Sigmoid colon (tissue), 7 donors: ENCODE measurements at places on chromosomes 11 and 22. TPM values are rescaled to one million over a fixed set of nuclear protein-coding genes. Genes with fewer than 3 reads are reported as not detected.

DNA sequence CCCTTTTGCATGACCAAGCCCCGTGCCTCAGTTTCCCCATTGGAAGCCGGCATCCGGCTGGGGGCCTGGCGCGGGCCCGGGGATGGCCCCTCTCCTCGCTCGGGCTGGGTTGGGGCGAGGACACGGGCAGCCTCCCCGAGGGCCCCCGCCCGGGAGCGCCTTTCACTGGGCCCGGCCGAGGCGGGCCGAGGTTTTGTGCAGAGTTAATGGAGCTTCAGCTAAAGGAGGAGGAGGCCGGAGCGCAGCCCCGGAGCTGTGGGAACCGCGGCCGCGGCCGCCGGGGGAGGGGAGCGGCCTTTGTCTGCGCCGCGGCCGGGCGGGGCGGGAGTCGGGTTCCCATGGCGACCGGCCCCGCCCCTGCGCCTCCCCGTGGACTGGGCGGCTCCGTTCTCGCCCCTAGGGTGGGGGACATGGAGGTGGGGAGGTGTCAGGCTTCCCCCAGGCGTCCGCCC, 1.4 kb upstream of the MAPK11 start:
- H3K27ac ChIP-seq = no peak overlapping the region
- no peaks in the 10 kb centered on the region for H3K36me3 ChIP-seq
- no peak for DNase-seq
- H3K4me1 ChIP-seq = peaks cover 53% of the 10 kb centered on the region
- H3K4me3 ChIP-seq = peak overlapping the region; percentile 57
- peaks cover 38% of the 10 kb centered on the region for H3K27me3 ChIP-seq

The H19 gene
- polyA plus RNA-seq = 59.4 TPM

GRCh38 chr11:83717537-83717936, 431.4 kb upstream of the CCDC90B start:
- H3K4me3 ChIP-seq = no peak overlapping the region
- no peaks in the 10 kb centered on the region for H3K4me1 ChIP-seq
- H3K36me3 ChIP-seq = no peaks in the 10 kb centered on the region
- no peaks in the 10 kb centered on the region for H3K27me3 ChIP-seq
- H3K27ac ChIP-seq = no peak overlapping the region
- DNase-seq = no peak

DNA sequence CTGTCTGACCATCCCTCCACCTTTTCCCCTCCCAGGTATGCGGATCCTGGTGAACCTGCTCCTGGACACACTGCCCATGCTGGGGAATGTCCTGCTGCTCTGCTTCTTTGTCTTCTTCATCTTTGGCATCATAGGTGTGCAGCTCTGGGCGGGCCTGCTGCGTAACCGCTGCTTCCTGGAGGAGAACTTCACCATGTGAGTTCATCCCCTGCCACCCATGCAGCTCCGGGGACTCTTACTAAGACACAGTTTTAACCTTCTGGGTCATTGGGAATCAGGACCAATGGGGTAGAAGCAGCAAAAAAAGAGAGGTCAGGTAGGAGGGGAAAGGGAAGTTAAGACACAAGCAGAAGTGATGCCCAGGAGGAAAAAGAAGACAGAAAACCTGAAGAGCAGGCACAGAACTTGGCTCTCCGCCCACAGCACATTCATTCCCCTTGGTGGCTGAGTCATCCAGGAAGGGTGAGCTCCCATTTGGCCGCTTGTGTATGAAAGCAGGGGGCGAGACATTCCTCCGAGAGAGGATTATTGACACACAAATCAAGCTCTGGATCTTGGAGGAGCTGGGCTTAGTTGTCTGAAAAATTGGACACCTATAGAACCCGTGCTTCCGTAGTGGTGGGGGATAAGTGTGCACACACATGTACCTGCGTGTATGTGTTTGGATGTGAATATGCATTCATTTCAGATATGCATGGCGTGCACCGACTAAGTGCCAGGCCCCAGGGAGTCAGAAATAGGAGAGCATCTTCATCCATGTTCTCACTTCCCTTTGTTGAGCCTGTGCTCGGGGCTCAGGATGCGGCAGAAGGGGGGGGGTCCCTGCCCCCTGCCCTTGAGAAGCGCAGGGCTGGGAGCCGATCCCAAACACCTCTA, 64.2 kb downstream of the CACNA1I start:
- DNase-seq = no peak
- H3K4me1 ChIP-seq = no peaks in the 10 kb centered on the region
- H3K27ac ChIP-seq = no peak overlapping the region

DNA sequence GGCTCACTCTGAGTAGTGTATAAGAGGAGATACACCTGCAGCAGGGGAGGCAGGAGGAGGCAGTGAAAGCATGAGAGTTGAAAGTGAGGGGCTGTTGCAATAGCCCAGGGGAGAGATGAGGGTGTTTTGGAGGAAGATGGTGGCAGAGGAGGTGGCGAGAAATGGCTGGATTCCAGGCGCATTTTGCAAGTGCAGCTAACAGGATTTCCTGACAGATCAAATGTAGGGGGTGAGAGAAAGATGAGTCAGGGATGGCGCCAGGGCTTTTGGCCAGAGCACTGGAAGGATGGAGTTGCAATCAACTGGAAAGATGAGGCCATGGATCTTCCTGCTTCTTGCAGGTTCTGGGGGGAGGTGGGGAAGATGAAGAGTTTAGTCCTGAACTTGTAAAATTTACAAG, 16.8 kb upstream of the TSPAN18 start:
- no peaks in the 10 kb centered on the region for H3K36me3 ChIP-seq
- H3K27ac ChIP-seq = no peak overlapping the region
- no peaks in the 10 kb centered on the region for H3K4me1 ChIP-seq
- no peak overlapping the region for H3K4me3 ChIP-seq
- H3K27me3 ChIP-seq = no peaks in the 10 kb centered on the region

The HBB gene
- 1.6 TPM for polyA plus RNA-seq

DNA sequence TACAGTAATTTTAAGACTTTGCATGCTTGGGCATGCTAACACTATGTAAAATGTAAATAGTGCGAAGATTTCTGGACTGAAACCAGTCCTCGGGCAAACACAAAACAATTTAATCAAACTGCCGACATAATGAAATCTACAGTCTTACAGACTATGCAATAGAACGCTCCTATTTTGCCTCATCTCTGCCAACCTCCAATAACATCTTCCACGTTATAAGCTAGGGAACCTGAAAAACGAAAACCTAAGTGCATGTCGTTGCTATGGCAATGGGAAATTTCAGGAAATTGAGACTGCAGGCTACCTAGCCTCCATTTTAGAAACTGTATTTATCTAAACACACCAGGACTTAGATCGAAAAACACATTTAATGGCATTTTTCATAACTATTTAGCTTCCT, 1.1 kb downstream of the CSTF3 start:
- peaks cover 24% of the 10 kb centered on the region for H3K4me1 ChIP-seq
- no peak overlapping the region for H3K27ac ChIP-seq
- DNase-seq = no peak
- no peaks in the 10 kb centered on the region for H3K36me3 ChIP-seq
- H3K27me3 ChIP-seq = no peaks in the 10 kb centered on the region

- no peaks in the 10 kb centered on the region for H3K36me3 ChIP-seq
- H3K4me3 ChIP-seq = no peak overlapping the region
- peaks cover 5% of the 10 kb centered on the region for H3K27me3 ChIP-seq
- H3K4me1 ChIP-seq = no peaks in the 10 kb centered on the region
- DNase-seq = no peak
Observed at GRCh38 chr11:1371836-1372465, 17.8 kb upstream of the BRSK2 start.

GRCh38 chr11:130163346-130164220, 4.0 kb downstream of the ST14 start:
- H3K4me1 ChIP-seq = no peaks in the 10 kb centered on the region
- DNase-seq = no peak
- H3K27me3 ChIP-seq = peaks cover 21% of the 10 kb centered on the region
- no peaks in the 10 kb centered on the region for H3K36me3 ChIP-seq
- H3K4me3 ChIP-seq = no peak overlapping the region
- H3K27ac ChIP-seq = no peak overlapping the region

- no peak overlapping the region for H3K4me3 ChIP-seq
- peaks cover 44% of the 10 kb centered on the region for H3K36me3 ChIP-seq
- peaks cover 23% of the 10 kb centered on the region for H3K27me3 ChIP-seq
- no peak overlapping the region for H3K27ac ChIP-seq
Observed at GRCh38 chr22:50274311-50274710, 4.1 kb upstream of the MAPK11 start.

GRCh38 chr22:35496768-35497312, 43.8 kb upstream of the RASD2 start:
- peak overlapping the region; percentile 68 for H3K27ac ChIP-seq
- no peak overlapping the region for H3K4me3 ChIP-seq
- peak; percentile 86 for DNase-seq
- H3K27me3 ChIP-seq = no peaks in the 10 kb centered on the region
- peaks cover 29% of the 10 kb centered on the region for H3K4me1 ChIP-seq

DNA sequence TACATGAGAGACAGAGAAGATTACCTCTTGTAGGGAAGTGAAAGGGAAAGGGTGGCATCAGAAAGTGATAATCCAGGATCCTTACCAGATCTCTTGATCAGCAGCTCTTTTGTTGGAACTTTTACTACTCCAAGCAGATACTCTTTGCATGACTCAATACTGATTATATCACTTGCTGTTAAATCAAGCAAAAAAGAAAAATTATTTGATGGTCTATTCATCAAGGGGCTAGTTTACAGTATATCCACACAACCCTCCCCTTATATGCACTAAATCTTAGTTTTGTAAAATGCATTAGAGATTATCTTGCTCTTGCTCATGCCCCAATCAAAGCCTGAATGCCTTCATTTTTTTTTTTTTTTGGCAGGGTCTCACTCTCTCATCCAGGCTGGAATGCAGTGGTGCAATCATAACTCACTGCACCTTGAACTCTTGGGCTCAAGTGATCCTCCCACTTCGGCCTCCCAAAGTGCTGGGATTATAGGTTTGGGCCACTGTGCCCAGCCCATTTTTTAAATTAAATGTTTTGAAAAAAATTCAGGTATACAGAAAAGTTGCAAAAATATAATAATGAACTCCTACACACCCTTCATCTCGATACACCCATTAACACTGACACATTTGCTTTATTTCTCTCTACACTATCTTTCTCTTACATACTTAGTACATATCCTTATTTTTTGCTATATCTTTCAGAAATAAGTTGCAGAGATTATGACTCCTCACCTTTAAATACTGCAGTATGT, 76.1 kb upstream of the UCP3 start:
- no peaks in the 10 kb centered on the region for H3K4me1 ChIP-seq
- H3K4me3 ChIP-seq = no peak overlapping the region

The EPS8L2 gene
- polyA plus RNA-seq = 153 TPM

The ASPHD2 gene
- 1.2 TPM for polyA plus RNA-seq

The RFPL1 gene
- polyA plus RNA-seq = not detected

GRCh38 chr11:13745165-13745564, 76.7 kb downstream of the FAR1 start:
- H3K27ac ChIP-seq = no peak overlapping the region
- H3K36me3 ChIP-seq = no peaks in the 10 kb centered on the region
- DNase-seq = no peak
- H3K4me3 ChIP-seq = no peak overlapping the region
- no peaks in the 10 kb centered on the region for H3K4me1 ChIP-seq
- H3K27me3 ChIP-seq = no peaks in the 10 kb centered on the region

DNA sequence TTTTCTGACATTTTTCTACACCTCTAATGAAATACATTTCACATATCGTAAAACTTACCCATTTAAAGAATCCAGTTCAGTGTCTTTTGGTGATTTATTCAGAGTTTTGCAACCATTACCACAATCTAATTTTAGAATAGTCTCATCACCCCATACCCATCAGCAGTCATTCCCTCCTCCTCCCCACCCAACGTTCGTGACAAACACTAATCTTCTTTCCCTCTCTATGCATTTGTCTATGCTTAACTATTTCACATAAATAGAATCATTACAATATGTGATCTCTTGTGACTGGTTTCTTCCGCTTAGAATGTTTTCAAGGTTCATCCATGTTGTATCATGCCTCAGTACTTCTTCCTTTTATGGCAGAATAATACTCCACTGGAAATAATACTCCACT, 9.5 kb downstream of the TTC28 start:
- H3K4me3 ChIP-seq = no peak overlapping the region
- no peak overlapping the region for H3K27ac ChIP-seq
- no peaks in the 10 kb centered on the region for H3K4me1 ChIP-seq
- no peaks in the 10 kb centered on the region for H3K27me3 ChIP-seq

The CLCF1 gene
- 6.5 TPM for polyA plus RNA-seq

The PEX26 gene
- 45.0 TPM for polyA plus RNA-seq

The C11orf65 gene
- 0.42 TPM for polyA plus RNA-seq

The TTLL12 gene
- polyA plus RNA-seq = 83.5 TPM

DNA sequence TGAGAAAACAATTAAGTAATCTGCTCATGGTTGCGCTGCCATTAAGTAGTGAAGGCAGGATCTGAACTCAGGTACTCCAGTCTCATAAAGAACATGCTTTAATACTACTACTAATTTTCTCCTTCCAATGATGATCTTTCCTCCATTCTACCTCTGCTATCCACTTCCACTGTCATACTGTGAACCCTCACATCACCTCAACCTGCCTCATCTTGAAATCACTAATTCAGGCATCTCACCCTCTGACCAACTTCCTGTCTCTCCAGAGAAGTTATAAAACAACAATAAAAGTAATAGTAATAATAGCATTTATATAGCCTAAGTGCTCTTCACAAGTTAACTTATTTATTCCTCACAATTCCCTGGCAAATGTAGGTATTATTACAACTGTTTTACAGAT, 57.1 kb upstream of the PSMA1 start:
- no peaks in the 10 kb centered on the region for H3K27me3 ChIP-seq
- DNase-seq = no peak
- H3K27ac ChIP-seq = no peak overlapping the region
- no peak overlapping the region for H3K4me3 ChIP-seq
- peaks cover 7% of the 10 kb centered on the region for H3K4me1 ChIP-seq

DNA sequence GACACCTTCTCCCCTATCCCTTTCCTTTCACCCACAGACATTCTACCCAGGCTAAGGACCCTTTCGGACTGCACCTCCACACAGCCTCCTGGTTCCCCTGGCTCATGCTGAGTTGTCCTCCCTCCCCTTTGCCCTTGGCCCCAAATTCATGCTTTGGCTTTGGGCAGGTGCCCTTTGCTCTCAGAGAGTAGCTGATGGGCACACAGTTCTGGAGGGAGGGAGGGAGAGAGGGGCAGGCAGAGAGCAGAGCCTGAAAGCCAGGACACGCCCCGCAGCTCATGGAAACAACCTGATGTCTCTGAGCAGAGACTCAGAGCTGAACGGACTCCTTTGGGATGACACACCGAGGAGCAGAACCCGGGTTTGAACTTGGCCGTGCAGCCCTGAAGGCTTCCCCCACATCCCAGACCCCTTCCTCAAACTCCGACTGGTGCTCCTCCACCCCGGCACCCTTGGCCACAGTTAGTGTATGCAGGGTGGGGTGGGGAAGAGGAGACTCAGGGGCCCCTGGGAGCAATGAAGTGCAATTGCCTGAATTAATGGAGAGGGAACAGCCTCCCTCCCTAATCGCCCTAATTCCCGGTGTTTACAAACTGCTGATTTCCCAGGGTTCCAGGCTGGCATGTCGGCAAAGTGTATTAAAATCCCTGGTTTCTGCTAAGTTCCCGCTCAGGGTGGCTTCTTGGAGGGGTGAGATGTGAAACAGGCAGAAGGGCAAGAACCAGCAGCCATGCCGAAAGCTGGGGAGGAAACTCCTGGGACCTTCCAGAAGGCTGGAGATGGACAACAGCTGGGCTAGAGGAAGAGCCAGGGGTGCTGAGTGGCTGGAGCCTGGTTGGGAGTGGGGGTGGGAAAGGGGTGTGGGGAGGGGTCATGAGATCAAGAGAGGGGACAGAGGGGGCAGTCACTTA, 71.2 kb upstream of the SHISAL1 start:
- no peak overlapping the region for H3K27ac ChIP-seq
- H3K36me3 ChIP-seq = no peaks in the 10 kb centered on the region
- no peak overlapping the region for H3K4me3 ChIP-seq
- H3K27me3 ChIP-seq = no peaks in the 10 kb centered on the region
